ENCODE measurements at places on chromosomes 6 and 20.

GRCh38 chr6:1825926-1826325, 216.2 kb downstream of the FOXC1 start:
- no peak for DNase-seq

DNA sequence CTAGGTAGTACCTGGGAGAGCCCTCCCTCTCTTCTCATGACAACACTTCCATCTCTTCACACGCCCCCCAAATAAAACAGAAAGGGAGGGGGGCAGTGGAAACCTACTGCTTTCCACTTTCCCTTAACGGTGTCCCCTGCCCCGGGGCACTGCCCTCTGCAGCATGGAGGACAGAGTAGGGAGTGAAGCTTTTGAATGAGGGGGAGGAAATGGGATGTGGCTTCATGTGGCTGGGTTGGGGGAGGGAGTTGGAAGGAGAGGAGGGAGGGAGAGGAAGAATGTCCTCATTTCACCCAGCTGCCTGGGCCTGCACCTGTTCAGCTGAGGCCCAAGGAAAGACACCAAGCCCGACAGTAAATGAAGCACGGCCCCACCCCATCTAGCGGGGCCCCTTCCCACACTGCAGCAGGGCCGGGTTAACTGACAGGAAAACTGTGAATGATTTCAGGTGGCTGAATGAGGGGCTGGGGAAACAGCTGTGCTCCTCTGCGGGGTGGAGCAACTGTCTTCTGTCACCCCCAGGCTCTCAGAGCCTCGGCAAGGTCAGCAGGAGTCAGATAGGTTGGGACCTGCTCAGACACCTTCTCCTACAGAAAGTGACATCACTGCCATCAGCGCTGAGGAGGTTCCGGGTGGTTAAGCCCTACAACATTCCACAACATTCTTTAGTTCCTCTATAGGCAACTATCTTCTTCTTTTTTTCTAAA, 40.0 kb upstream of the TAF8 start:
- DNase-seq = no peak

- no peak for DNase-seq
These were observed 38.1 kb downstream of the JARID2 start for GRCh38 chr6:15283986-15284361.

- DNase-seq = no peak
These were observed 42.0 kb downstream of the SPDEF start for GRCh38 chr6:34514112-34514511.

DNA sequence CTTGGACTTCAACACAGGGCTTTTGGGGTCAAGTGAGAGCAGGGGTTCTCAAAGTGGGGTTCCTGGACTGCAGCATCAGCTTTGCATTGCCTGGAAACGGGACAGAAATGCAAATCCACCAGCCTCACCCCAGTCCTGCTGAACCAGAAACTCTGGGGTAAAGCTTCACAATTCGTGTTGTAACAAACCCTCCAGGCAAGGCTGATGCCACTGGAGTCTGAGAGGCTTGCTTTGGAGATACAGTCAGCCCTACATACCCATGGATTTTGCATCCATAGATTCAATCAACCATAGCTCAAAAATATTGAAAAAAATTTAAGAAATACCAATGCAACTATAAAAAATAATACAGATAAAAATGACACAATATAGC, 160.4 kb upstream of the ECI2 start:
- no peak for DNase-seq

GRCh38 chr6:60952500-60952899, 1333.5 kb downstream of the KHDRBS2 start:
- no peak for DNase-seq

- DNase-seq = no peak
These were observed 22.9 kb downstream of the RUNX2 start for GRCh38 chr6:45351076-45351475.

- DNase-seq = no peak
These were observed 39.7 kb upstream of the ATXN1 start for GRCh38 chr6:16800942-16801341.

- DNase-seq = no peak
These were observed 292.6 kb upstream of the PREP start for GRCh38 chr6:105695461-105695860.

DNA sequence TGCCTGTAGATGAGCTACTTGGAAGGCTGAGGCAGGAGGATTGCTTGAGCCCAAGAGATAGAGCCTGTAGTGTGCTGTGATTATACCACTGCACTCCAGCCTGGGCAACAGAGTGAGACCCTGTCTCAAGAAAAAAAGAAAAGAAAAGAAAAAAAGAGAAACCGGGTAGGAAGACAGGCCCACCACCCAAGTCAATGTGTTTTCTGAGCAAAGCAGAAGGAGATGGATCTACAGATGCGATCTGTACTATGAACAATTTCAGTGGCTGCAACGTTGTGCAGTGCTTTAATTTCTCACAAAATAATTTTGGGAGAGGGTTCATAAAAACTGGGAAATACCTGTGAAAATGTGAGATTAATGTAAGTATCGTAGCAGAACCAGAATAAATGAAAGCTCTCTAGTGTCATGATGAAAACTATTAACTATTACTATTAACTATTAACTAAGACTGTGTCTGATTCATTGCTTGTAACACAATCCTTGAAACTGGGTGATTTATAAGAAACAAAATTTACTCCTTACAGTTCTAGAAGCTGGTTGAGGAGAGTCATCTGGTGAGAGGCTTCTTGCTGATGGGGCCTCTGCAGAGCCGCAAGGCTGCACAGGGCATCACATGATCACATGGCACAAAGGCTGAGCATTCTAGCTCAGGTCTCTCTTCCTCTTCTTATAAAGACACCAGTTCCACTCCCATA, 233.1 kb upstream of the ZNF217 start:
- no peak for DNase-seq

GRCh38 chr6:63307581-63308246, 12.1 kb downstream of the LGSN start:
- no peak for DNase-seq

GRCh38 chr6:98036344-98036923, 753.4 kb upstream of the MMS22L start:
- DNase-seq = no peak

- no peak for DNase-seq
These were observed 127.2 kb downstream of the FOXO3 start for GRCh38 chr6:108687921-108688320.

DNA sequence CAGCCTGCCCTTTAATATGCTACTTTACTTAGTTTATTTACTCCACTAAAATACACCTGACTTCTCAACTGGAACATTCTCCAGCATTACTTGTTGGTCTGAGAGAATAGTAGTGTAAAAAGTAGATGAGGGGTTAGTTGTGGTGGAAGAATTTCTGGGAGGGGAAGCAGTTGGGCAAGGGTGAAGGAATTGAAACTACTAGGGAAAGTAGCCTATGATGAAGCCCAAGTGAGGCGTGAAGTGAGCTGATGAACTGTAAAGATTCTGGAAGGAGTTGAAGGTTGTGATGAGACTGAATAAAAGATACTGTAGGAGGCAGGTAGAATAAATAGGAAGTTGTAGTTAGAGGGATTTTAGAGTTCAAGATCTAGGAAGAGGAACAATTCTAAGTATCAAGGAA, 72.5 kb downstream of the ITCH start:
- no peak for DNase-seq

- no peak for DNase-seq
These were observed 568.4 kb upstream of the MAP3K7 start for GRCh38 chr6:91155129-91155785.

DNA sequence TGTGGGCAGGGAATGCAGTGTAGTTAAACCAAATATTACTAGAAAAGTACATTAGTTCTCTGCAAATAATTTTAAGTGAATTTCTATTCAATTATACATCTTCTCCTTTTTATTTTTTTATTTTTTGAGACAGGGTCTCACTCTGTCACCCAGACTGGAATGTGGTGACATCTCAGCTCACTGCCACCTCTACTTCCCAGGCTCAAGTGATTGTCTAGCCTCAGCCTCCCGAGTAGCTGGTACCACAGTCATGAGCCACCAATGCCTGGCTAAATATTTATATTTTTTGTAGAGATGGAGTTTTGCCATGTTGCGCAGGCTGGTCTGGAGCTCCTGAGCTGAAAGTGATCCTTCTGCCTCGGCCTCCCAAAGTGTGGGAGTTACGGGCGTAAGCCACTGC, 76.1 kb downstream of the ITCH start:
- no peak for DNase-seq

DNA sequence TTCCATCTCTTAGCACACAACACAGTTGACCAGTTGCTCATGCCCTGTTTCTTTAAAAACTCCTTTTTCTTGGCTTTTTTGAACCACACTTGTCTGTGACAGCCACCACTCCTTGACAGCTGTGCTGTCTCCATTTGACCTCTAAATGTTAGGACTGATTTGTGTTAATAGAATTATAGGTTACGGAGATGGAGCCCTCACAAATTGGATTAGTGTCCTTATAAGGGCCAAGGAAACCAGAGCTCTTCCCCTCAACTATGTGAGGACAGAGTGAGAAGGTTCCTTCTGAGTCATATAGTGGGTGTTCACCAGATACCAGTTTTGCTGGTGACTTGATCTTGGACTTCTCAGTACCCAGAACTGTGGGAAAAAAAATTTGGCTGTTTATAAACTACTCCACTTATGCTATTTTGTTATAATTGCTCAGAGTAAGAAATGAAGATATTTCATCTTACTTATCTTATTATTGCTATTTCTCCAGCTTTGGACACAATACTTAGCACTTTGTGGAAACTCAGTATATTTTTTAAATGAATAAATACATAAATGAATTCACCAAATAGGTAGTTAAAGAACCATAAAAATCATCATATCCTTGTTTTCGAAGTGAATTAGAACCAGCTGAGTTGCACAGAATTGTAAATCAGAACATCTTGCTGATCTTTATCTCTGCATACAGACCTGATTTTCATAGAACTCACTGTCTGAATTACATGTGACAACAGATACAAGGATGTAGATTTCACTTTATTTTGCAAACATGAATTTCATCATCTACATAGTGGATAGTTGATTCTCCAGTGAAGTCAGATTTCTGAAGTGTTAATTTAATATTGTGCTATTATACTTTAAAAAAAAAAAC, 598.5 kb upstream of the IRAK1BP1 start:
- no peak for DNase-seq

GRCh38 chr6:111812060-111813038, 60.9 kb downstream of the FYN start:
- no peak for DNase-seq

DNA sequence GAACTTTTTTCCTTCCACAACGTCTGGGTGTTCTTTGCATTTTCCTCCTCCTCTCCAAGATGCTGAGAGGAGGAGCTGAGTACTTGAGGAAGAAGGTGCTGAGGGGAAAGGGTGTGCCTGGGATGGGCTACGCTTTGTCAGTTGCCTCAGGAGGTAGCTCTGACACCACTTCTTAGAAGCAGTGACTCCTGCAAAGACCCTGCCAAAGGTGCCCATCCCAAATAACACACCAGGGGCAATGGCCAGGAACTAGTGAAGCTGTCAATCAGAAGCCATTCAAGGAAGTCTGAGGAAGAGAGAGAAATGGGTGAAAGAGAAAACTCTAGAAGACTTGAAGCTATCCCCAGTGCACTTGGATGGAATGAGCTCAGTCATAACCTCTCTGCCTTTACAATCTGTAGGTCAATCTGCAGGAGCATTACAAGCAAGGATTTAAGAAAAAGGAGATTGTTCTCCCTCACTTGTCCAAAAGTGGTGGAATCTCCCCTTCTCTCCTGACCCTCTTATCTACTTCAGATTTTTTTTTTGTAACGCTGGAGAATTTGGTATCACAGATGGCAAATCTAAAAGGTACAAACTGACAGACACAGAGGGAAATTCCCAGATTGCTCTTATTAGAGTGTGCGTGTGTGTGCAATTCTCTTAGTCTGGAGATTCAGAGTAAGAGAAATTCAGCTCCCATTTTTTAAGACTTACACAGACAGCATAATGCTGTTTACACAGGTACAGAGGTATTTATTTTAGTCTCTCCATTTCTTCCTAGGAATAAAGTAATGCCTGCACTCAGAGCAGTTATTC, 242.6 kb downstream of the GMPR start:
- no peak for DNase-seq

DNA sequence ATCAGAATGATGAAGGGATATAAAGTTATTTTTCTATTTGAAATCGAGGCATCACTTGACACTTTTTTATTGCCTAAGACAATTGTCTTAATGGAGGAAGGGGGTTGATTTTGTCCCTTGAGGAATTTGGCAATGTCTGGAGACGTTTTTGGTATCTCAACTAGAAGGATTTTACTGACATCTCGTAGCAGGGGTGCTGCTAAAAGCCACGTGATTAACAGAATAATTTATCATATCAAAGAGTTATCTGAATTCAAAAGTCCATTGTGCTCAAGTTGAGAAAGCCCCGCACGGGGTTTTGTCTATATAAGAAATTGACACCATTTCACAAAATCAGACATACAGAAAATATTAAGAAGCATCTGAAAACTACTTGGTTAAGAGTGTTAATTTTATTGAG, 1.5 kb upstream of the TAAR6 start:
- no peak for DNase-seq

Measured in activated naive CD8-positive, alpha-beta T cell treated with anti-CD3 and anti-CD28 coated beads, Interleukin-2, amount 50 U/mL, for 16 hours (primary cell).